ENCODE measurements at places on chromosomes 1 and 21.

DNA sequence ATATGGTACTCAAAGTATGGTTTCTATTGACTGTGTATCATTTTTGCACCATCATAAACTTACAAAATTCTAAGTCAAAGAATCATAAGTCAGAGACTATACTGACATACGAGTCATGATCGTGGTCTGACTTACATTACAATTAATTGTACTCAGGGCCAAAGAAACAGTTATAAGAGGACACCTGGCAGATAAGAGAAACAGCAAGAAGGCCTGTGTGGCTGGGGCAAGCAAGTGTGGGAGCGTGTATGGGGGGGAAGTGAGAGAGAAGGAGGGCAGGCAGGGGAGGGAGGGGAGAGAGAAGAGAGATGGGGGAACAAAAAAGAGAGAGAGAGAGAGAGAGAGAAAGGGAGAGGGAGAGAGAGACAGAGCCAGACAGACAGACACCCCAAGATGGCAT lies 70.9 kb downstream of the RERE start:
- DNase-seq, result no peak

DNA sequence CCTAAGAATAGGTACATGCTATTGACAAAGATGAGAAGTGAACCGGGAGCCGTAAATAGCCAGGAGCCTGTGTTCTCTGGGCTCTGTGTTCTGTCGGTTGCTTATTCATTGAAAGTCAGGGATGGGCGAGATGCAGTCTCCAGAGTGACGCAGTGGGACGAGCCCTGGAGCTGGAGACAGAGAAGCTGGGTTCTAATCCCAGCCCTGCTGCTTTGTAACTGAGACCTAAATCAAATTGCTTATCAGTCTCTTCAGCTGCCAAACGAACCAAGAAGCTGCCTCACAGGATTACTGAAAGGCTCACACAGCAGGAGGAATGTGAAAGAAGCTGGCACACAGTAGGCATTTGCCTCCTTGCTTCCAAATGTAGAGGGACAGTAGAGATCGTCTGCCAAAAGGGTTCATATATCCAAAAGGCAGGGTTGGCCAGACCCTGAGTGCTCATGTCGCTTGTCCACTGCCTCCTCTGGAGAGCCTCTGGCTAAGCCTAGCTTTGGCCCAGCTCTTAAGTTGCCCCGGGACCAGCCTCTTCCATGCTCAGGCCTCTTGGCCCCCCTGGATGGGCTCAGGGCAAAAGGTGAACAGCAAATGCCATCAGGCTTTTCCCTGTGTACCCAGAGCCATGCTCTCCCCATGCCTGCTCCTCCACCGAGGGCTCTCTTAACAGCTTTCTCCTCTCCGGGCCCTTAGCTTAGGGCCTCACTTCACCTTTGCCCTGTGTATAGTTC lies 134.2 kb upstream of the IPO9 start:
- DNase-seq, result no peak

GRCh38 chr1:108627256-108627655 lies 33.6 kb downstream of the HENMT1 start:
- DNase-seq, result no peak

DNA sequence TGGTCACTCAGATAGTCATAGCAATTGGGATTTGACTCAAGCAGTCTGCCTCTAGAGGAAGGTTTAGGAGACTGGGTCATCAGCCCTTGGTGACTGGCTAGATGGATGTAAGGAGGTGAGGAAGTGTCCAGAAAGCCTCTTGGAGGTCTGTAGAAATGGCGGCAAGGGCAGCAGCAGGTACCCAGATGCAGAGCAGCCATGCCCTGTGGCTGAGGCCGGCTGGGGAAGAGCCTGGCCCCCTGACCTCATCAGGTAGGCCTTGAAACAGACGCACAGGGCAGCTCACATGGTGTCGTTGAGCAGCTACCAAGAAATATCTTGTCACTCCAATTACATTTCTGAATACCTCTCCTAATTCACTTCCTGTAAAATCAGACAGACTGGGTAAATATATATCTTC lies 98.2 kb downstream of the DMRTB1 start:
- no peak for DNase-seq

GRCh38 chr1:226990133-226990716 lies 50.1 kb downstream of the COQ8A start:
- DNase-seq, result no peak

GRCh38 chr1:219281831-219282230 lies 108.2 kb downstream of the LYPLAL1 start:
- no peak for DNase-seq

DNA sequence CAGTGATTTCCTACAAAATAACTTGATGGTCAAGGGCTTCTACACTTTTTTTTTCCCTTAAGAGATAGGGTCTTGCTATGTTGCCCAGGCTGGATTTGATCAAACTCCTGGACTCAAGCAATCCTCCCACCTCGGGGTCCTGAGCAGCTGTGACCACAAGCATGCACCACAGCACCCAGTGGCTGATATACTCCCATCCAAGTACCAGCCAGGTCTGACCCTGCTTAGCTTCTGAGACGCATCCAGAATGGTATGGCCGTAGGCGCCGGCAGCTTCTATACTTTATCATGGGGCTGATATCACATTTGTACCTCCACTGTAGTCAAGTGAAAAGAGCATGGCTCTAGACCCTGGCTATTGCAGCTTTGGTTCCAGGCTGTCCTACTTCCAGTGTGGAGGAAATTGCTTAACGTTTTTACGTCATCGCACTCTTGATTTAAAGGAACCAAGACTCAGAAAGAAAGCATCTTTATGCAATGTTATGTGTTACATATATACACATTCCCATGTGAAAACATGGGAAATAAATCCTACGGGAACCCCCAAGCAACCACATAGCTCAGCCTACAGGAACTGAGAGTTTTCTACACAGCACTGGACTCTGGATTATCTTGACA lies 39.5 kb downstream of the PDPN start:
- no peak for DNase-seq

DNA sequence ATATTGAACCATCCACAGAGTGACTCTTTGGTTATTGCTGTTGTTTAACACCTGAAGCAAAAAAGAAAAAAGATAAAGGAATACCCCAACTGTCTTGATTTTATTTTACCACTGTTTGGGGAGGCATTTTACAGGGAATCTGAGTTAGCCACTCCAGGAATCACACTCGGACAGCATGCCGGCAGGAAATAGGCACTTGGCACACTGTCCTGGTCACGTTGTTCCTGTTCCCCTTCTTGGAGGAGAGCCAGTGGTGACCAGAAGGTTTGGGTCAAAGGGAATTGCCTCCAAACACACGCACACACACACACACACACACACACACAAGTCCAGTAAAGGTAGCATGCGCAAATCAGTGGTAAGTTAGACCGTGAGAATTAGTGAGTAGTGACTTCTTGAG lies 13.8 kb downstream of the RGS4 start:
- DNase-seq, result no peak

DNA sequence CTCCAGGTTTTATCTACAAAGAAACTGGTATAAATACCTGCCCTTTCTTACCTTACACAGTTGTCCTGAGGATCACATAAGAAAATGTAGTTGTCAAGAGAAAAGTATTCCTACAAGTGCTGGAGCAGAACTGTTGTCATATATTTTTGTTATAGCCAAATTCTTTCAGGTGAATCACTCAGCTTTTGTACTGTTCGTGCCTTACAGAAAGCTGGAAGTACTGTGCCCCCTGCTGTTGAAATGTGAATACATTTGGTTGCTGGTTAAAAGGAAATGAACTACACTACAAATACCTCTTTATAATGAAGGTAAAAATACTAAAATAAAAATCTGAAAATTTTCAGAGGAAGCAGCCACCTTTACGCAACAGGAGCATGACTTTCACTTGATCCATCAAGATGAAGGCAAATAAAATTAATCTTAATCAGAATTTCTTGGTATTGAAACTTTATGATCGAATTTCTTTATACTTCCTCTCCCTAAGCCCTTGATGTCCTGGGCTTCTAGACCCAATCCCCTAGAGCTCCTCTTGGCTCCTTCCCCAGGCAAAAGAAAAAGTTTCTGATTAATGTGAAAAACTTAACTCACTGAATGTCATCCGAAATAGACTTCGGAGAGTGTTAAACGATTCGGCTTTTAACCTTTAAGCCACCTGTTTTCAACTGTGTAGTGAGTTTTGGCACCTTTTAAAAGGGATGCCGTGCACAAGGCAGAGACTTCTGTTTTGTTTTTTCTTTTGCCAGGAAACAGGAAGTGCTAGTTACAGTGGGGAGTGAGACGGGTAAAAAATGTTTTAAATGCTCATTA lies 12.5 kb downstream of the CHML start:
- DNase-seq, result peak; percentile 12

GRCh38 chr1:154527192-154527591 lies 25.0 kb upstream of the SHE start:
- DNase-seq, result no peak

DNA sequence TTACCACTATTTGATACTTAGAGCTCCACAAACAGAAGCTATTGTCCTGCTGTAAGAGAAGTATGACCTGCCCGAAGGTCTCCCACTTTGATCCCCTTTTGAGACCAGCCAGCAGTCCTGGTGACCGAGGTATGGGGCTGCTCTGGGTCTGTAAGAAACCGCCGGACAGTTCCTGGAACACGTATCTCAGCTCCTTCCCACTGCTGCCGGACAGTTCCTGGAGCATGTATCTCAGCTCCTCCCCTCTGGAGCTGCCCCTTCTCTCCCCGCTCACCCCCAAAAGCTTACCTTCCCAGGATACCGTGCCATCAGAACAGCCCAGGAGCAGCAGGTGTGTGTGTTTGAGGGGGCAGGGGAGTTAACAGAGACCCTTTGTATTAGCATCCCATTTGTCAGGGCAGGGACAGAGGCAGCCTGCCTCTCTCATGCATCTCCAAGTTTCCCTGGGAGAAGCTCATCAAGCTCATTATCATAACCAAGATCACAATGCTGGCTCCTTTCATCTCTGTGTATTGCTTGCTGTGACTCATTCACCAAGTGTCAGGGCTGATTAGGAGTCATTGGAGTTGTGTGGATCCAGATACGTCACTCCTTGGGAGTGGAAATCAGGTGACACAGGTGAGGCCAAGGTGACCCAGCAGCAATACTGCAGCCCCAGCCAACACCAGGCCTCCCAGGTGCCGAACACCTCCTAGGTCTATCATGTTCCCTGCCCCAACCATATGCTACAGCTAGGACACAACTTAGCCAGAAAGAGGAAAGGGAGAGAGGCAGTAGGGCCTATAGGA lies 25.3 kb downstream of the OPTC start:
- DNase-seq, result no peak

DNA sequence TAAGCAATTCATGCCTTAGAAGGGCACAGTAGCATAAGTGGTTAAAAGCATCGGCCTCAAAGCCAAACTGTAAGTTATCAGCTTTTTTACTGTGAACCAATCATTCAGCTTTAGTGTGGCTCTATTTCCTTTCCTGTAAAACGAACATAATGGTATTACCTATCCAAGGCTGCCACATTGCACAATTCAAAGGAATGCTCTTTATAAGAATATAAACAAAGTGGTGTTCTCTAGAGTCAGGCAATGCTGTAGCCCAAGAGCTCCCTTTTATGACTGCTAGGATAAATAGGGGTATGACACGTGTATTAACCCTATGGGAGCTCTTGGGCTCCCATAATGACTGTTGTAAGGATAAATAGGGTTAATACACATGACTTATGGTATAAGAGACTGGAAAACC lies 25.4 kb downstream of the INTS7 start:
- DNase-seq, result no peak

DNA sequence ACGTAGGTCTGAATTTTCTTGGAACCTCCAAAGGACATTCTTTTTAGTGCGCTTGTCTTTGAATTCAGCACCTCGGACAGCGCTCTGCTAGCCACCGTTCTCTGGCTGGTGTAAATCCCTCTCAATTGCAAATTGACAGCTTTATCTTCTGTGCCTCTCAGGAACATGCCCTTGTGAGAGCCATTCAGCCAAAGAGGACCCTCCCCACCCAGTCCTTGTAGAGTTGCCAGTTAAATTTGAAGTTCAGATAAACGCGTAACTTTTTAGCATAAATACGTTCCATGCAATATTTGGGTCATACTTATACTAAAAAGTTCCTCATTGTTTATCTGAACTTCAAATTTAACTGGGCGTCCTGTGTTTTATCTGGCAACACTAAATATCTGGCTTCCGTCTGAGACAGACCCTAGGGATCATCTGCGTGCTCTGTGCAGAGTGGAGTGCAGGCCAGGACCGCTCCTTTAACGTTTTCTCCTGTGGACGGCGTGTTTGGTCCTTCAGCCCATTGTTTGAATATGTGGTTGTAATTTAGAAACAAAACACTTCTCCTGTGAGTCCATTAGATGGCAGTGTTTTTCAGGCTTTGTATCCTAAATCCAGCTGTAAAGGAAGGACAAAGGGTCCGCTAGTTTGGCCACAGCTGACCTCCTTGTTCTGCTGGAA lies 7.0 kb downstream of the KCNAB2 start:
- peak; percentile 35 for DNase-seq

GRCh38 chr1:211634461-211634860 lies 41.0 kb downstream of the NEK2 start:
- DNase-seq, result no peak

DNA sequence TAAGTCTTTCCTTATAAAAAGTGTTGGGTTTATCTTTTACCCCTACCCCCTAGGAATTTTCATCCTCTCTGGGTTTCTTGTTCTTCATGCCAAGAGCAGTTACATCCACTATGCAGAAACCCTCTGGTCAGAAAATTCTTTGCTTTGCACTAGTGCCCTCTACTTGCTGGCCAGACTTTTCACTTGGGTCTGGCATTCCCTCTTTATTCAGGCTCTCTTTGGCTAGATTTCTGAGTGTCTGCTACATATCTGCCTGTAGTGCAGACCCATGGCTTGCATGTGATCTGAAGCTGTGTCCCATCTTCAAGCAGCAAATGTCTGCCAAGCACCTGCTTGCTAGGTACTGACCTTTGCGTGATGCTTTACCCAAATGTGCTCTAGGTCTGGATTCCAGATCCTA lies 237.0 kb downstream of the GPATCH2 start:
- no peak for DNase-seq

- DNase-seq, result no peak
Observed at GRCh38 chr1:158119976-158120653, 60.6 kb upstream of the CD1D start.

DNA sequence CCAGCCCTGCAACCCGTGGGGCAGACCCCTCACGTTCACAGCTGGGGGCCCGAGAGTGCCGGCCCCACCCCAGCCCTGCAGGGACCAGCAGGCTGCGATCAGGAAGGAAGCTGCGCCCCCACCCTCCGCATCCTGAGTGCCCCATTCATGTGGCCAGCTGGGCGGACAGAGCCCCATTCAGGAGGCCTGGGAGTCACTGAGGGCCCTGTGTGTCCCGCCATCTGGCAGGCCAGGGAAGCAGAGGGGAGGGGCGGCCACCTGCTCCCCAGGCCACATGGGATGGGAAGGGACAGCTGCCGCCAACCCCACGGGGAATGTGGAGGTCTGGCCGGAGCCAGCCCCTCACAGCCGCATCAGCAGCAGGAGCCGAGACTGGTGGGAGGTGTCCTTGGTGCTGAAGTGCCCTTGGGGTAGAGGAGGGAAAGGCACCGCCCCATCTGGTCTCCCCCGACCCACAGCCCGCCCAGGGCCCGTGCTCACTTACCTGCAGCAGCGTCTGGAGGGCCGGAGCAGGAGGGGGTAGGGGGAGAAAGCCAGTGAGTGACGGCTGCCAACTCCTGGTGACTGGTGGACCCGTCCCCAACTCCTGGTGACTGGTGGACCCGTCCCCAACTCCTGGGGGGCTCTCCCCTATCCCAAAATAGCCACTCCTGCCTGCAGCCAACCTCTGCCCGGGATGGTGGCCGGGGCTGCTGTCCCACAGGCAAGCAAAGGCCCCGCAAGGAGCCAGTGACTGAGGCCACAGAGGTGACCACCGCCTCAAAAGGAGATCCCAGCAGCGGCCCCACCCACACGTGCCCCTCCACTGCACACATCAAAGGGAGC lies 8.7 kb downstream of the ACAP3 start:
- no peak for DNase-seq

Measured in NCI-H526 (cell line).